ENCODE measurements at places on chromosomes 4 and X.

DNA sequence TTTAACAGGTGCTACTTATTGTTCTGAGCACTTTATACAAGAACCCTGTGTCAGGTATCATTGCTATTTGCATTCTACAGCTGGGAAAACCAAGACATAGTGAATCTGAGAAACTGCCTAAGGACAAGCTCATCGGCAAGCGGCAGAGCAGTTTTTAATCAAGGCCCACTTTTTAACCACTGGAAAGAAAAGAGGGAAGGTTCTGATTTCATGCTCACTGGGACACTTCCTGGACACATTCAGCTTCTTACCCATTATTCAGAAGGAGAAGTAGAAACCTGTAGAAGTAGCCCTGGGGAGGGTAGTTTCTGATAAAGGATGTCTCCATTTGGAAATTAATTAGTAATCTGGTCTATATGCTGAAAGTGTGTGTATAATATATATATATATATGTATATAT lies 2.5 kb upstream of the LNX1 start:
- DNase-seq = no peak

DNA sequence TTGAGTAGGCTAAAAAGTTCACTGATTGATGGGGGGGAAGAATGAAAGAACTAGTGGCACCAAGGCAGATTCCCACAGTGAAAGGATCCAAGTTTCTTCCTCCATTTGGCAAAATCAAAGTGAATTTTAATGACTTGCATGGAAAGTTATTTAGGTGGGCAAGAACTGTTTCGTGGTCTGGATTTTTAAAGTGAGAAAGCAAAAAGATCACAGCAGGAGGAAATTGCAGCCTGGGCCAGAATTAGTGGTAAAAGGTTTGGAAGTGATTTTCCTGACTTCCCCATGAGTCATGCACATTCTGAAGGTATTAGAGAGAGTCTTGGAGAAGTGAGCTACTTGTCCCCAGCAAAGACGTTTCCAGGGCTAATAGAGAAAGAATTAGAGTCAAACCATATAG lies 207.8 kb downstream of the ANTXR2 start:
- DNase-seq = no peak

DNA sequence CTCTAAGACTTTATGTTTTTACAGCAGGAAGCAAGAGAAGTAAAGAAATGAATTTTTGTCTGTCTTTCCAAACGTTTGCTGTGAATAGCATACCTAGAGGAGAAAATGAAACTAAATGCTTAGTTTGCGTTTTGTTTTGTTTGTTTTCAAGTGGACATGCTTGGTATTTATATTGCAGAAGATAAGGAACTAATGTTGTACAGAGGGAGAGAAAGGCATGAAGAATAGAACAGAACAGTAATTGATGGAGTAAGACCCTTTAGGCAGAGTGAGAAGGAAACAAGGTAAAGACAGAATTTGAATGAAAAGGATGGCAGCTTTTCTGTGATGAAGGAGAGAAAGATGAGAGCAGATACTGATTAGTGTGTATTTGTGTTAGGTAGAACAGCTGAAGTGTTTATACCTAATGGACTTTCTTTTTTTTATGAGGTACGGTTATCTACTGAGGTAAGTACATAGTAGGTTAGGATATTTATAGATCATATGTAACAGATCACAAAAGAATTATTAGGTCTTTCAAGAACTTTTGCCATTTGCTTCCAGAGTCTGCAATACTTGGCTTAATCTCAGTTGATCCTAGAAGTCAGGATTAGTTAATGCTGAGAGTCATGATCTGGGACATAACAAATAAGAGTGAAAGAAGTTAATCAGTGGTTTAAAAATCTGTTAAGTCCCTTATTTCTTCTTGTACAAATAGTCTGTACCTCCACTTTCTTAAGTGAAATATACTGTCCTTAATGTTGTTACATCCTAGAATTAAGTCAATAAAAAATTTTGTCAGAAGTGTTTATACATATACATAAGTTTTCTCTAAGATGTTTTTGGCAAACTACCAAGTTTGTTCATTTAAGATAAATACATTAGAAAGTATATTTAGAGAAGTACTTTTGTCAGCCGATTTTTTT lies 36.8 kb downstream of the FABP2 start:
- no peak for DNase-seq

DNA sequence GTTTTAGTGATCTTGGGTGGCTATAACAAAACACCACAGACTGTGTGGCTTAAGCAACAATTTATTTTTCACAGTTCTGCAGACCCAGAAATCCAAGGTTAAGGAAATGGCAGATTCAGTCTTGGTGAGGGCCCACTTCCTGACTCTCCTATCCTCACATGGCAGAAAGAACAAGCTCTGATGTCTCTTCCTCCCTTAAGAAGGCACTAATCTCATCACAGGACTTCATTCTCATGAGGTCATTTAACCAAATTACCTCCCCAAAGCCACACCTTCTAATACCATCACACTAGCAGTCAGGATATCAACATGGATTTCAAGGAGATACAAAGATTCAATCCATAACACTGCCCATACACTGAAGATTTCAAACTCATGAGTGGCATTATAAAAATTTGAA lies 350.3 kb downstream of the GRID2 start:
- no peak for DNase-seq

DNA sequence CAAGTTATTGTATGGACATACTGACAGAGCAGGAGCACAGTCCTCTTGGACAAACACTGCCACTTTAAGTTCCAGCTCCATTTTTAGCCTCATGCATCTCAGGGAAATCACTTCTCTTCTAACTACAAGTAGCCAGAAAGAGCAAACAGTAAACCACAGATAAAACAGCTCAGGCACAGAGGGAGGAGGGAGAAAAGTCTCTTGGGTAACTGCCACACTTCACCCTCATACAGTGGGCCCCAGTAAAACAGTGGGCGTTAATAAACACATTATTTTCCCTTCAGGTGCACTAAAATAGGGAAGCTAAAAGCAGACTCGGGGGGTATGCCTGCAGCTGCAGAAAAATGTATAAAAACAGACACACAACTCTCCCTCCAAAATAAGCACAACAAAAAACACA lies 21.6 kb downstream of the CD38 start:
- no peak for DNase-seq

GRCh38 chrX:10636337-10636736 lies 16.0 kb upstream of the MID1 start:
- DNase-seq = no peak

DNA sequence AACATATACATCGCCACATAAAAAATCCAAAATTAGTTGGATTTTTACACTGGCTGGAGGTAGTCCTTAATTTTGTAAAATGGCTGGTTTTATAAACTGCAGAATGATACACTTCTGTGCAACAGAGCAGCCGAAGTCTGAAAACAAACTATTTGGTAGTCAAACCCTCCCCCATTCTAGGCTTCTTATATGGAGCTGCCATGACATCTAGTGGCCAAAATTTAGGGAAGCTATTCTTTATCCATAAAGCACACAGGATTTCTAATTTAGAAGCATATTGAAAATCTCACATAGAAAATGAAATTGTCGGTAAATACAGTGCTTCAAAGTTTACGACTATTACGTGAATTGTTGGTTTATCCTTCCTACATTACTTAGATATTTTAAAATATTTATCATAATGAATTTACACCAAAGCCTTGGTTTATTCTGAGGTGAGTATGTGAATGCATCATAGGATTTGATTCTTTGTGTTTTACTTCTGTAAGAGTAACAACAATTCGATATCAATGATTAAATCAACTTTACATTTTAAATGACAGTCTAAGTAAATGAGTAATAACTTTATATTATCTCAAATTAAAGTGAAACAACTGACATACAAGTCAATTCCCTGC lies 113.4 kb upstream of the FAM241A start:
- no peak for DNase-seq

DNA sequence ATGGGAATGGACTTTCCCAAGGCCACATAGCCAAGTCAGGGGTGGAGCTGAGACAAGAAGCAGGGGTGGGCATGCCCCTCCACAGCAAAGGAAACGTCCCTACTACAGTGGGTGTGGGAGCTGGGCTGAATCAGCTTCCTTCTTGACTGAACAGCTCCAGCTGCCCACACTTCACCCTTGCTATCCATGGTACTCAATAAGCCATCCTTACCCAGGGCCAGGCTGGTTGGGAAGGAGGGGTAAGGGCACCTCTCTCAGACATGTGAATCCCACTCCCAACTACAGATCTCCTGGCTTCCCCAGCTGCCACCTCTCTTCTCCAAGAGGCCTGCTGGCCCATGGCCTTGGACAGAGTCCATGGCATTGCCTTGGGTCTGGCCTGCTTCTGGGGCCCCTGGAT lies 21.0 kb downstream of the LAS1L start:
- no peak for DNase-seq

GRCh38 chr4:15811703-15812337 lies 33.7 kb downstream of the CD38 start:
- DNase-seq = no peak

DNA sequence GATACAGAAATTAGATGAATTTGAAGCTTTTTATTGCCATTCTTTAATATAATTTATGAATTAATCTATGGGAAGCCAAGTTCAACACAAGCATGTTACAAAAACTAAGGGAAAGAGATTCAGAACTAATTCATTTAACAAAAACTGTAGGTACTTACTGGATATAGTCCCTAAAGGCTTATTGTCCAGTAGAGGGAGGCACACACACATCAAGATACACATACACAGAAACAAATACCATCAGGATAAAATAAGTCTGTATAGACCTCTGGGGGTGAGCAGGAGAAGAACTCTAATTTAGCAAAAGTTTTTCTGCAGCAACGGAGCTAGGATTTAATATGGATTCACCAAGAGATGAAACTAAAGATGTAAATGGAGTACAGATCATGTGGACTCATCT lies 83.0 kb upstream of the IL13RA1 start:
- DNase-seq = no peak

DNA sequence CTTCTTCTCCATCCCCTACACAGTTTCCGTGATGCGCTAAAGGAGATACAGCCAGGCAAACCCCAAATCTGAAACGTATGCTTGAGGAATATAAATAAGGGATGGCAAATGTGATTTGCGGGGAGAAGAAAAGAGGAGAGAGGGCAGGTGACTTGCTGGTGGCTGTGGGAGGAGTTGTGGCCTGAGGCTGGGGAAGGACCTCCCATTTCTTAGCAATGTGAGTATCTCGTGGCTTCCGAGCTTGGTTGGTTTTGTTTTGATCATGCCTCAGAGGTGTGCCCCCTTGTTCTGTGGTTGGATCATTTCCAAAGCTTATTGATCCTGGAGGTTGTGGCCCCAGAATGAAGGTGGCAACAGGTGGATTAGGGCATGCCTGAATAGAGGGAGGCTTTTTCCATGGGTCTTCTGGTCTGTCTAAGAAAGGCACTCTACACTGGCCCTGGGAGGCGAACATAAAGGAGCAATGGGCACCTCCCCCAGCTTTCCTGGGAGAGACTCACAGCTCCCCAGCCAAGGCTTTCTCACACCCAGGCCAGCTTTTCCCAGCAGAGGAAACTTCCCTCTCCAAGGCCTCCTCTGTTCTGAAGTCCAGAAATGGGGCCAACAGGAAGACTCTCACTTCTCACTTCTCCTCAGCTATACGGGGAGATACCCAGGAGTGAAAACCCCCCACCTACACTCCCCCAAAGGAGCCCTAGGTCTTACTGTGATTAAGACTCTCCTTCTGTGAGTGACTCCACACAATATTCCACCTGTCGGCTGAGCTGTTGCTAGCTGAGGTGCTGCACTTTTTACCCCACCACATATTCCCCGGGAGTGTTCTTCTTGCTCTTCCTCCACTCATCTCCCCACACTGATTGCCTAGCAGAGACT lies 40.0 kb downstream of the C4orf51 start:
- no peak for DNase-seq

GRCh38 chr4:109616243-109616642 lies 56.2 kb downstream of the MCUB start:
- no peak for DNase-seq

DNA sequence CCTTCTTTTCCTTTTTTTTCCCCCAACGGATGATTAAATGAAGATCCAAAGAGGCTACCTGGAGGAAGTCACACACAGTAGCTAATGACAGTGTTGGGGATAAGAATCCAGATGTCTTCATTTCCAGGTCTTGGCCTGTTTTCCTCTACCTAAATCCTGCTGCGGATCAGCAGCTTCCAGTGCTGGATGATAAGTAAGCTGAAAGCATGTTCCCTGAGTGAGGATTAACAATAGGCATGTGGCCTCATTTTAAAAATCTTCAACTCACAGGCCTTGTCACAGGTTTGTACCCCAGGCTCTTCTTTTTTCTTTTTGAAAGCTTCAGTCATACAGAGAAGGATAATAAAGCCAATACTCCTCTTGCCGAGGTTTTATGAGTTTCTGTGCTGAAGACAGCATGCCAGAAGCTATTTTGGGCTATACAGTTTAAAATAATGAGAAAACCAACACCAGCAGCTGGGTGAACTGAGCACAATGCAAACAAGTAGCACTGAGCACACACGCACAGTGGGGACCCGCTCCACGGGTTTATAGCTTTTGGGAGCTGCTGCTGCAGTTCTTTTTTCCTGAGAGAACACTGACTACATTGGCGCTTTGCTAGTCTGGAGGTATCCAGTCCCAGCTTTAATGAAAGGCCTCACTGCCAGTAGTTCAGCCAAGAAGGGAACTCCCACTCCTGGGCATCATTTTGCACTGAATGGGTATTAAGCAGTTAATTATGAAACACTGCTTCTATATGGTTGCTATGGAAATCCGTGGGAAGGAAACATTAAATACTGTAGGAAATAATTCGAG lies 184.2 kb upstream of the CTSO start:
- DNase-seq = no peak

GRCh38 chr4:17480955-17481354 lies 30.9 kb downstream of the QDPR start:
- no peak for DNase-seq

DNA sequence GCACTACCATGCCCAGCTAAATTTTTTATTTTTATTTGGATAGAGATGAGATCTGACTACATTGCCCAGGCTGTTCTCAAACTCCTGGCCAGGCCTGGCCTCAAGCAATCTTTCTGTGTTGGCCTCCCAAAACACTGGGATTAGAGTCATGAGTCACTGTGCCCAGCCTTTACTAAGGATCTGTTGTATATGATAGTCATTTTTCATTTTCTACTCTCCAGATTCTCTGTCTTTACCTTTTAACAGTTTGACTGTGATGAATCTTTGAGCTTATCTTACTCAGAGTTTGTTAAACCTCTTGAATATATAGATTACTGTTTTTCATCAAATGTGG lies 161.8 kb downstream of the FNIP2 start:
- no peak for DNase-seq

DNA sequence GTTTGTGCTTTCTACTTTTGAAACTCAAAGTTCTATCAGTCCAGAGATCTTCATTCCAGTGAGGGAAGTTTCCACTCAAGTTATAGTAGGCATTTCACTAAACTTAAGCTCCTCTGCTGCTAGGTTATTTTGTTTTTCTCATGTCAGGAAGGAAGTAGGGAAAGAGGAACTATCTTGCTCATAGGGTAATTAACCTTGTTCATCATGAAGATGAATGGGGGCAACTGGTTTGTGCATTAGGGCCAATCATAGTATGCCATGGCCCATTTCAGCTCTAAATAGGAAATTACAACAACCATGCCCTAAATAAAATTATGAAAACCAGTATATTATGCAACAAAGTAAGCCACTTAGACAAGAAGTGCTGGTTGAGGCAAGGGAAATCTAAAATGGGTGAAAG lies 804.7 kb upstream of the NDST4 start:
- DNase-seq = no peak

- DNase-seq = no peak
Observed at GRCh38 chrX:33831211-33831610, 300.9 kb downstream of the FAM47A start.
